ENCODE measurements at places on chromosomes 2 and 18. TPM values are rescaled to one million over a fixed set of nuclear protein-coding genes. Genes with fewer than 3 reads are reported as not detected.

GRCh38 chr2:653645-654425 lies 23.4 kb downstream of the TMEM18 start:
- DNase-seq: no peak

- DNase-seq: no peak
These were observed 253.8 kb downstream of the FBXO15 start for GRCh38 chr18:73893880-73894279.

- no peak for DNase-seq
These were observed 21.3 kb downstream of the CYRIA start for GRCh38 chr2:16644221-16644925.

- no peak for DNase-seq
These were observed 29.5 kb upstream of the SP5 start for GRCh38 chr2:170685591-170685990.

GRCh38 chr2:99487906-99488305 lies 1.9 kb downstream of the REV1 start:
- DNase-seq: no peak

GRCh38 chr2:117833911-117834310 lies 19.4 kb downstream of the DDX18 start:
- DNase-seq: no peak

GRCh38 chr2:26537826-26538475 lies 60.0 kb upstream of the OTOF start:
- no peak for DNase-seq

GRCh38 chr2:213980883-213981282 lies 430.0 kb upstream of the VWC2L start:
- no peak for DNase-seq

- no peak for DNase-seq
These were observed 234.1 kb downstream of the CCDC102B start for GRCh38 chr18:69032009-69032408.

DNA sequence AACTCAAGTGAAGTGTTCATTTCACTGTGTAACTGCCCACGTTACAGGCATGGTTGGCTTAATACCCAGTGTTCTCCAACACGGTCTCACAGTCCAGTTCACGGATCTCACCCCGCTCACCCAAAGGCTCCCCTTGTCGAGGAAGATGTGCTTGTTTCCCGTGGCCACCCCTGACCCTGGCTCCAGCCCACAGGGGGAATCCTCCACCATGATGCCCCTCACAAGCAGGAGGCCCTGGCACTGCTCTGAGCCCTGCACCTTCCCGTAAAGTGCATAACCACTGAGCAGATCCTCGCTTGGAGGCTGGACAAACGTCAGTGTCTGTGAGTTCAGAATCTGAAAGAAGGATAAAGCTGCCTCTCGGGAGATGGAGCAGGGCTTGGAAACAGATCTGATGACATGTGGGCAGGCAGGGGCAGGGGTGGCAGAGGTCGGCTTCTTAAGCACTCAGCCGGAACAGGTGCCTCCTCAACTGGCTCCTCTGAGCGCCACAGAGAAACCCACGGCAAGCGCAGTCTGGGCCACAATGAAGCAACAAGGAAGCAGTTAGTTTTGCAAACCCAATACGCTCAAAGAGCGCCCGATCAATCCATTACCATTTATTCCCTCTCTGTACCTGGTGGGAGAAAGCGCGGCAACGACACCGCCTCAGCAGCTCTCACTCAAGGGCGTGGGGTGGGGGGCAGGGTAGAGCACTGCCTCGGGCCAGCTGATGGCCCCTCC lies 17.6 kb downstream of the HDAC4 start:
- DNase-seq: no peak

DNA sequence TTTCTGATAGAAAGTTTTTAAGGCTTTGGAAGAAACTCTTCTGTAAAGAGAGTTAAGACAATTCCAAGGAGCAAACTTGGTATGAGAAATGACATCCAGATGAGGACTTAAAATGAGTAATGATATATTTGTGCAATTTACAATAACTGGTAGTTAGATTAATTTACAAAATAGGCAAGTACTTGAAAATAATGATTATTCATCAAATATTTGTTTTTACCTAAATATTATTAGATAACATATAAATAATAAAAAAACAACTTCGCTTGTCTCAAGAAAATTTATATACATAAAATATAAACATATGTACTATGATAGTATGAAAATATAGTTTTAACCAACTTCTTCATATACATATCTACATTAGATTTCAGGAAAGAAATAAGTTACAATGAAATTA lies 478.5 kb downstream of the TRIB2 start:
- DNase-seq: no peak

DNA sequence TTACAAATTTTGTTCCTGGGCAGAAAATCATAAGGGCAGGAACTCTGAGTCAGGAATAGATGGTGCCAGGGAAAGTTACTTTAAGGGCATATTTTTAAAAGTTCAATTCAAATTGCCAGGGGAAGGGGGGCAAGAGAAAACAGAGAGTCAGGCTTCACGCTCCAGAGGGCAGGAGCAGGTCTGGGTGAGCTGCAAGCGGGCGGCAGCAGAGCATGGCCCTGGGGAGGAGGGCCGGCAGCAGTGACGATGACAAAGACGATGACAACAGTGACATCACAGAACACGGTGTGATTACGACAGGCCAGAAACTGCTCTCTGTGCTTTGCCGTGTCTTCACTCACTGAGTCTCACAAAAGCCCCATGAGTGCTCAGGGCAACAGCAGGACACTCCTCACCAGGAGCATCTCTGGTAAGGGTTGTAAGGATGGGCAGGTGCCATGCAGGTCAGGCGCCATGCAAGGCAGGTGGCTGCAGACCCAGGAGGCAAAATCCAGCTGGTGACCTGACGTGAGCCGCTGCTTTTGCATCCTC lies 23.3 kb downstream of the CHST10 start:
- no peak for DNase-seq

DNA sequence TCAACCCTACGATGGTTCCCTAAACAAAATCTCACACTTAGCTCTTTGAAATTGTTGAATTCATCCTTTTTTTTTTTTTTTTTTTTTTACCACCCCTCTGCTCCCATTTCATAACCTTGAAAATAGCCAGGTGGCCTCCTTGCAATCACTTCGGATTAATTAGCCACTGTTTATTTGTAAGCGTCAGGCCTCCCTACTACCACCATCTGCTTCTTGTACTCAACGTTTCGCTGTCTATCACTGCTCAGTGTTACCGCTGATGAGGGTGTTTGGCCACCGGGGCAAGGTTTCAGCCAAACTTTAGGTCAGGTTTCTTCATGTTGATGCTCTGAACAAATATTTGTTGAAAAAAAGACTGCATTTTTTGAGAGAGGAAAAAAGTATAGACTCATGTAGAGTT lies 183.2 kb downstream of the EPHA4 start:
- no peak for DNase-seq

DNA sequence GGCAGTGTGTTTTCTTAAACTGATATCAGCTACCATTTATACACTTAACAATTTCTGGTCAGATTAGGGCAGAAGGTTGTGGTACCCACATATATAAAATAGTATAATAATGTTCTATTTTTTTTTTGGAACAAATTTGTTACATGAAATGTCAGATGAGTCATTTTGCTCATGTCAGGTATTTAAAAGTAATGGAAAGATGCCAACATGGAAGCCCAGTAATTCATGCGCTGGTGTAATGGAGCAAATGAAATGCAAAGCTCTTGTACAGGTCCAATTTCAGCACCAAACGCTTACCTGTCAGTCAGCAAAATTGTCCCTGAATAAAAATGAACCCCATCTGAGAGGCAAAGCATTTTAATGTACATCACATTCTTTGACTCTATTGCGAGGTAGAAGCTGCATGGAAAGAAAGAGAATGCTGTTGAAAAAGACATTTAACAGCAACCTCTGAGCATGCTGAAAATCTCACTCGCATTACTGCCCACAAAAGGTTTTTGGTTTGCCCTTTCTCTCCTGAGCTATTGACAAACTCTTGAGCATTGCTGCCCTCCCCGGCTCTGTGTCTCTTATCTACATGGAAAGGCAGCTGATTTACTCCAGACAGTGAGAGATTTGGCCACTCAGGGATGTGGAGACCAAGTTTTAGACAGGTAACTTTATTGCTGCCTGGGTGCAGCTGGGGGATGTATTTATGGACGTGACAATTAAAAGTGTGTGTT lies 217.5 kb downstream of the CAMKMT start:
- DNase-seq: no peak

DNA sequence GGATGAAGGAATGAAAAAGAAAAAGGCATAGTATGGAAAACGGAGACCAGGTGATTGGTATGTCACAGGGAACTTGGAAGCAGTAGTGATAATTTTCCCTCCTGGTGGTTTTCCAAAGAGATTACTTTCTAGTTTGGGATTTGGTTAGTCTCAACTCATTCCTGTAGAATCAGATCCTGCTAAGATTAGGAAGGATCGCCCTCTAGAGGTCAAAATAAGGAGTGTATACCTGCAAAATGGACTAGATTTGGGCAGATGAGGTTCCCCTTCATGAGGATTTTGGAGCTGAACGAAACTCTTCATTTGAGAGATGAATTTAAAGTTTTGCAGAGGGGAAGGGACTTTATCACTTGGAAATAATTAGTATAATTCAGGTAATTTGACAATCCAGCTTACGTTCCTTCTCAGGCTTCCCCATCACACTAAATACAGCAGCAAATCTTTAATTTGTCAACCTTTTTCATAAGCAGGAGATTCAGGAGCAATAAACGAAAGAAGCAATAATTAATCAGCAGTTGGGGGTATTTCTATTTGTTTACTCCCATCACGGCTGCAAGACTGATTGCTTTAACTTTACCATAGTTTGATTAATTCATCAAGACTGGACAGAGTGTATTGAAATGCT lies 65.2 kb downstream of the CCDC195 start:
- peak; percentile 27 for DNase-seq

DNA sequence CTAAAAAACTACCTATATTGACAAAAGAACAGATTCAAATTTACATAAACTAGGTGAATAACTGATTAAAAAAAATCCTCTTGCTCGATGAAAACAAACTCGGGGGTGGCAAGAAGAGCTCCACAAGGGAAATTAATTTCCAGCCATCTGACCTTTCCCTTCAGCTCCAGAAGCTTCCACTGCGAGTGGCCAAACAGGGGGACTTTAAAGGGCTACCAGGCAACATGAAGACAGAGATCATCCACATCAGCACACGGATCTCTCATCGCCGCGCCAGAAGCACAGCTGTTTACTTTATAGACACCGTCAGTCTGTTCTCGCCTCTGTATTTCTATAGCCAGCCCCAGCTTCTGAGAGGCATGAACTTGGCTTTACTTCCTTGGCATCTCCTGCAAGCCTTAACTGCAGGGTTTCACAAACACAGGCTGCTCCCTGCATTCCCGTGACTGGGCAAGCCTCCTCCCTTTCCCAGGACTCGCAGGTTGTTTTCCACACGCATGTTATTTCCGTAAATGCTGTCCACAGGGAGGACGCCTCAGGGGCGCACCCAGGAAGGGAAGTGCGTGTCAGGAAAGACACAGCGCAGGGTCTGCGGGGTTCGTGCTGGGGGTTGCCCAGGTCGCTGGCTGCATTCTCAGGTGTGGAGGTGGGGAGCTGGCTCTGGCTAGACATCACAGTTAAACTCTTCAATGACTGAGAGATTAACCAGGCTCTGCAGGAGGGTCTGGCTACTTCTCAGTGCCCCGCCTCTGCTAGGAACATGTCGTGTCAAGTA lies 85.0 kb downstream of the USP40 start:
- DNase-seq: no peak

DNA sequence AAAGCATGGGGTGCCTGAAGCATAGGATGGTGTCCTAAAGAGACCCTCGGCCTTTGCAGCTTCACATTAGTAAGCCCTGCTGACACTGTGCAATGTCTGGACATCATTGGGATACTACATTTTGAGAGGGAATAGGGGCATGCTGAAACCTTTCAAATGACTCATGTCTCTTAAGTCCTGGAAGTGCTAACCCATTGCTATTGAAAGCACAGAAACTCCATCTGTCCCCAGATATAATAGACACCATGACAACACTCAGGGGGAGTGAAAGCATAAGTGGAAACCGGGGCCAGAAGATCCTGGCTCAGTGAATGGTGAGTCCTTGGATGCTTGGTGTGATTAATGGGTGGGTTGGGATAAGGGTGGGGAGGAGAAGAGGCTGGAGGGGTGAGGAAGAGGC lies 595.5 kb upstream of the ID2 start:
- no peak for DNase-seq

DNA sequence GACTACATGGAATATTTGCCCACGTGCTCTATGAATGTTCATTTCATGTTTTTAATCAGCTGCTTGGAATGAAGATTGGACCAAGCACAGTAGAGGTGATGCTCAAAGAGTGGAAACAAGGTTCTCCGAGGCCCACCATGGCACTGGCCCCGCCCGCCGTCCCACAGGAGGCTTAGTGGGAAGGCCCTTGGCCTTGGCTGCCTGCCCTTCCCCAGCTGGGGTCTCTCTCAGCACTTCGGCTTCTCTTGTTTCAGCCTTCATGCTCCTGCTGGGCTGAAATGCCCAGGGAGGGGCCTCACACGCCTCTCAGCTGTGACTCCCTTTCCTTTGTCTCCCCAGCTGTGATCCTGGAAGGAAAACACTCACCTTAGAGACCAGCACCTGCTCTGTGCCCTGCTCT lies 833.2 kb downstream of the GALR1 start:
- DNase-seq: no peak

DNA sequence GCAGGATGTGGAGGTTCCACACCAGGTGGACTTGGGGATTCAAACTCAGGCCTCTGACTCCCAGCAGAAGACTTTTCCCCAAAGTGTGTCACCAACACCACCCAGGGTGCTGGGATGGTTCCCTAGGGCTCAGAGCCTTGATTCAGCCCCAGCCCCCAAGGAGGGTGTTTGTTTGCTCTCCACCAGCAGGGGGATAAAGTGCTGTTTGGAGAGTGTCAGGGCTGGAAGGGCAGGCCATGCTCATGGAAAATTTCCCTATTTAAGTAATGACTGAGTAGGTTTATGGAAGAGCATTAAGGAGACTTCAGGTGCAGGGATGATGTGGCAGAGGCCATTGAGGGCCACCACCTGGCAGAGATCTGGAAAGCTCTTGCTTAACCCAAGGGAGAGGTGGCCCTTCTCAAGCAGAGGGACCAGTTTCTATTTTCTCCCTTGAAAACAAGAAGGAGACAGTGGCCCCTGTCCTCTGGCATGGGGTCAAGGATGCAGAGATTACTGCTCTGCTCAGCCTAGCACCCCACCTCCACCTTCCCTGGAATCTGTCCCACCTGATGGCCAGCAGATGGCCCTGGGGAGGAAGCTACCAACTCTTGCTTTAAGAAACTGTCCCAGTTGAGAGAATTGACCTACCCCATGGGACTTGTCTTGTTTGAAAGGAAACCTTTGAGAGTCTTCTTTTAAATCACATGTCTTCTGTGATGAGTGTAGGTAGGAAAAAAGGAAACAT lies 122.1 kb downstream of the ACOXL start:
- DNase-seq: no peak

REG3A gene
- 351 TPM for total RNA-seq

OR6B2 gene
- not detected for total RNA-seq

RBM44 gene
- total RNA-seq: 0.52 TPM

ACTG2 gene
- 0.52 TPM for total RNA-seq

CCL20 gene
- total RNA-seq: not detected

HOXD12 gene
- not detected for total RNA-seq

DAPL1 gene
- total RNA-seq: 9.9 TPM

DYSF gene
- 3.1 TPM for total RNA-seq

NAT8 gene
- total RNA-seq: not detected

Measured in body of pancreas (tissue), 4 donors.